Trophoblast cell (in vitro differentiated cells and primary cell): ENCODE measurements at places on chromosomes 5 and 9.
A peak's percentile ranks its signal among the peaks of the same experiment; 100 is the strongest.

GRCh38 chr5:147643142-147643541 lies 133.3 kb upstream of the DPYSL3 start:
- no peak for DNase-seq

DNA sequence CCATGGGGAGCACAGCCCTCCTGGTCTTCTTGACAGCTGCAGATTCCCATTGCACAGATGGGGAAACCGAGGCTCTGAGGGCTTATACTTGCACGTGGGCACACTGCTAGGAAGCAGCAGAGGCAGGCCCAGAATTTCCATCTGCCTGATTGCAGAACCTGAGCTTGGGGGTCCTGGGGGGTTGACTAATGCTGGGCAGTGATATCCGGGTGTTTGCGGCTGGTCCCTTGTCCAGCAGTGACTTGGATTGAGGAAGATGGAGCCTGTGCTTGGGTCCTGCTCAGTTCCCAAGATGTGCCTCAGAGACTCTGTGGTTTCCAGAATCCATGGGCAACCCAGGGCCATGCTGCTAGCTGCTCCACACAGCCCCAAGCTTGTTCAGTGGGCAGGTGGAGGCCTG lies 91.2 kb downstream of the PHF2 start:
- no peak for DNase-seq

DNA sequence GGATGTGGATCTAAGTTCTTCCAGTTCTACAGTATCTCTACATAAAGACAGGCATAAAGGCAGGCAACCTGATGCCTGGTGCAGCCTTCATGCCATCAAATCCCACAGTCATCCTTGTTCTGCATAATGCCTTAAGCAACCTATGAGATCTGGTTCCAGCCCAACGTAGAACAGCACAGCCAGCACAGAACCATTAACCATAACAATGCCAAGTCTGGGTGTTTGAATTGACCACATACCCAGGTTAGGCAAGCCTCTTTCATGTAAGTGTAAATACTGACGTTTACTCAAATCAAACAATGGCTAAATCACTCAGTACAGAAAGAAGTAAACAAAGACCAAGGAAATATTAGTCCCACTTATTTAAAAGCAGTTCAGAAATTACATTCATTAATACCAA lies 195.0 kb downstream of the ADAMTSL1 start:
- no peak for DNase-seq

DNA sequence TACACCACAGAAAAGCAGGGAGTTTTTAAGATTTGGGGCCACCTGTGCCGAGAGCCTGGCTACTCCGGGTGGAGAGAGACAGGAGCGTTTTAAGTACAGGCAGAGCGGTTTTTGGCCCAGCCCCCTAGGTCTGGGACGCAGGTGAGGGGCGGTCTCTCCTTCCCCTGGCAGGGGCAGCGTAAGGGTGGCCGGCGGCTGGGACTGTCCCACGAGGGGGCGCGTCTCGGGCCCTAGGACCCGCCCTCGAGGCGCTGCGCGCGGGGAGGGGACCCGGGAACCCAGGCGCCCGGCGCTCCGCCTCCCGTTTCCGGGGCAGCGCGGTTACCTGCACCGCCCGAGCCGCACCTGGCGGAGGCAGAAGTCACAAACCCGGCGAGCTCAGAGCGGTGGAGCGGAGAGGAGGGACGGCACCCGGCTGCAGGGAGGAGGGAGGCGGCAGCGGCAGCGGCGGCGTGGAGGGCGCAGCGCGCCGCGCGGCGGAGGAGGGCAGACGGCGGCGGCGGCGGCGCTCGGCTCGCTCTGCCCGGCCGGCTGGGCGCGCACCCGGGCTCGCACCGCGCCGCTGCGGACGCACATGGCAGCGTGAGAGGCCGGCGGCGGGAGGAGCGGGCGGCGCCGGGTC lies at the start of gene WWC1:
Gene WWC1, plus strand, starts transcription at position 304 of the 622 bp plus-strand sequence. CDS start 508 bp downstream, outside the sequence.
- DNase-seq = peak; percentile 93

GRCh38 chr5:95686651-95687050 lies 3.9 kb upstream of the SPATA9 start:
- peak; percentile 69 for DNase-seq

- no peak for DNase-seq
Observed at GRCh38 chr5:137393196-137393993, 105.7 kb downstream of the SPOCK1 start.
